ENCODE measurements at places on chromosomes 11 and 22.

GRCh38 chr11:2100361-2101170 is 38.6 kb downstream of the IGF2 start:
- no peak for DNase-seq

DNA sequence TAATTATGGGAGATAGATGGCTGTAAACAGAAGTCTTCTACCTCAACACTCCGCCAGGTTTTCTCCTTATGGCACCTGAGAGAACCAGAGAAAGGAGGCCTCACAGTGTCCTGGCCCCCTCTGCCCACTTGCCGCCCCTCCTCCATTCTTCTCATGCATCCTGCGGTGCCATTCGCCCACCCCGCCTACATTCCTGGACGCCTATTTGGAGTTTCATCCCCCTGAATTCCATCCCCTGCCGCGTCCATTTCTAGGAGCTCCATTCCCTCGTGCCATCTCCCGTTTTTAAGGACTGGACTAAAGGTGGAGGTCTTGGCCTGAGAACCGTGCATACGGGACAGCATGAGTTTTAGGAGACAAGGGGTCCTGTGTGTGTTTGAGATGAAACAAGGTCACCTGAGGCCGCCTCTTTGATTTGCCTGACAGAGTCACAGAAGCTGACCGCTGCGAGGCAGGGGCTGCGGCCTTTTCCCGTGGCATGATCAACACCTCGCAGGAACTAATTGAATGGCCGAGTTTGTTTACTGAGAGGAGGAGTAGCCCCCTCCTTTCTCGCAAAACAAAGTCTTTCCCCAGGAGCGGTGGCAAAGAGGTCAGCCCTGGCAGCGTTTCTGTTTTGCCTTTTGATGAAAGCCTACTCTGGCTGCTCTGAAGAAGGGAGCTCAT is 246.2 kb downstream of the ST3GAL4 start:
- no peak for DNase-seq

- no peak for DNase-seq
These were observed 1381.5 kb upstream of the TENM4 start for GRCh38 chr11:80822308-80822707.

GRCh38 chr11:79414644-79415317 is 26.0 kb downstream of the TENM4 start:
- DNase-seq, result peak; percentile 75

GRCh38 chr22:44870021-44870420 is 117.6 kb downstream of the ARHGAP8 start:
- DNase-seq, result peak; percentile 13

DNA sequence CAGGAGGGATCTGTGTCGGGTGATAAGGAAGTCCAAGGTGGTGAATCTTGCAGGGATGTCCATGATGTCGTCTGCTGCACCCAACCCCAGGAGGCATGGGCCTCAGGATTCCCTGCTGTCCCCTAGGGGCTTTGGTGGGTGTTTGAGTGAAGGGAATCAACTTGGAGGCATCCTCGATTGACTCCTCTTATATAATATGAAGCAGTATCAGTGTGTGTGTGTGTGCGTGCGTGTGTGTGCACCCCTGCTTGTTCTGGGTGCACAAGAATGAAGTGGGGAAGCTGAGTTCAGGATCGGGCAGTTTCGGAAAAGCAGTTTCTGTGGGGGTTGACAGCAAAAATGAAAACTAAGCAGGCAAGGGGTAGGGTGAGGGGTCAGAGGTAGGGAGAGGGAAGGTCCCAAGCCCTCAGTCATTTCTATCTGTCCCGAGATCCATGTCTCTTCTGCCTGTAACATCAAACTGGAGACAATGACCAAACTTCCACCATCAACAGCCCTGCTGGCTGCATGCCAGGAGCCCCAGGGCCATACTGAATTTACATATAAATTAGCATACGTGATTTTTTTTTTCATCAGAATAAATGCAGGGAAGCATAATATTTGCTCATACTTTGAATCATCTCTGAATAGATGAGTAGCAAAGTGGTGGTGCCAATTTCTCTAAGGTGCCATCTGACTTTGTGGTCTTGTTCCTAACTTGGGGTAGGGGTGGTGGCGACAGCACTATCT is 2.0 kb downstream of the NTM start:
- DNase-seq, result no peak

GRCh38 chr22:22887621-22888503 is at the start of gene IGLL5:
TSS of gene IGLL5 (plus strand) at chr22:22887816. CDS start at chr22:22888054, 238 bp downstream.
- DNase-seq, result no peak

DNA sequence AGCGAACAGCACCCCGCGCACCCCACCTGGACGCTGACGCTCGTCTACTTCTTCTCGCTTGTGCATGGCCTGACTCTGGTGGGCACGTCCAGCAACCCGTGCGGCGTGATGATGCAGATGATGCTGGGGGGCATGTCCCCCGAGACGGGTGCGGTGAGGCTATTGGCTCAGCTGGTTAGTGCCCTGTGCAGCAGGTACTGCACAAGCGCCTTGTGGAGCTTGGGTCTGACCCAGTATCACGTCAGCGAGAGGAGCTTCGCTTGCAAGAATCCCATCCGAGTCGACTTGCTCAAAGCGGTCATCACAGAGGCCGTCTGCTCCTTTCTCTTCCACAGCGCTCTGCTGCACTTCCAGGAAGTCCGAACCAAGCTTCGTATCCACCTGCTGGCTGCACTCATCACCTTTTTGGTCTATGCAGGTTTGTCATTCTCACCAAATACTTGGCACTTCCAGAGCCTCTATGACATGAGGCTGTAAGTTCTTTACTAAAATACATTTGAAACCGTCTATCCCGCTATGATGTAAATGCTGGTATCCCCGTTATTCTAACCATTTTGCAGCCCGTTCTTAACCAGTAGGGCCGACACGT is 535 bp downstream of the AQP11 start:
- peak; percentile 40 for DNase-seq

DNA sequence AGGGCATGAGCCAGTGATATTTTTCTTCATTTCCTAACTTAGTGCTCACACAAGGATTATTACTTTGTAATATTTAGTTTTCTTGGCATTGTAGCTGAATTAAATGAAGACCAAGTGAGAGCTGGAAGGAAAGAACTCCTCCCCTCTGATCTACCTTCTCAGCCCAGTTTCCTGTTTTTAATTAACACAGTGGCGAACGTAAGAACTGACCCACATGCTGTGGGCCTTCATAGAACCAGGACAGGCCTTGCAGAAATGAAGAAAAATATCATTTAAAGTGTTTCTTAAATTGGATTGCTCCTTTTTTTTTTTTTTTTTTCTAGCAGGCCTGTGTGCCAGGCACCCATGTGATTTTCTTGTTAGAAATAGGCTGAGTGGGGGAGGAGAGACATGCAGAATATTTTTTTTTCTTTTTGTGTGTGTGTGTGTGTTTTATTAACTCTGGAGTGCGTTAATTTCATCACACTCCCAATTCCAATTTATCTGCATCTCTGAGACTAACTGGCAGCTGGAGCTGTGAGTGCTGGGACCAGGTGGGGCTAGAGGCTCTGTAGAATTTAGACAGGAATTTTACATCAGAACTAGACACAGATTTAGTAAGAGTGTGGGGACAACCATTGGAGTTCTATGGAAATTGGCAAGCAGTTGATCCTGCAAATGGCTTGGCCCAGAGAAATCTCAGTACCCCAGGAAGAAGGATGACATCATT is 320.5 kb downstream of the DDX10 start:
- no peak for DNase-seq

DNA sequence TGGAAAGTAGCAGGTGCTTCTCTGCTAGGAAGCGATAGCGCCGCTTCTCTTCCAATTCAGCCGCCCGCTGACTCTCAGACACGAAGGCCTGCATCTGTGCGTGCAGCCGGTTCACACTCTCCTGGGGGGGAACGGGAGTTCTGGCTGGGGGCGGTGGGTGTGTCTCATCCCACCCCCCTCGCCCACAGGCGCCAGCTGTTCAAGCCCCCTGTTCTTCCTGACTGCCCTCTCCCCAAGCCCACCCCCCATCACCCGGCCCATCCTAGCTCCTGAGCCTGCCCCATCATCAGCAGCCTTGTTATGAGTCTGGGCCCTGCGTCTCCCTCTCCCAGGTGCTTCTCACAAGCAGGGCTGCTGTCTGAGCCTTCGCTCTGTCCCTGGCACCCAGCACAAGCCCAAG is 13.1 kb upstream of the SLC16A8 start:
- no peak for DNase-seq

DNA sequence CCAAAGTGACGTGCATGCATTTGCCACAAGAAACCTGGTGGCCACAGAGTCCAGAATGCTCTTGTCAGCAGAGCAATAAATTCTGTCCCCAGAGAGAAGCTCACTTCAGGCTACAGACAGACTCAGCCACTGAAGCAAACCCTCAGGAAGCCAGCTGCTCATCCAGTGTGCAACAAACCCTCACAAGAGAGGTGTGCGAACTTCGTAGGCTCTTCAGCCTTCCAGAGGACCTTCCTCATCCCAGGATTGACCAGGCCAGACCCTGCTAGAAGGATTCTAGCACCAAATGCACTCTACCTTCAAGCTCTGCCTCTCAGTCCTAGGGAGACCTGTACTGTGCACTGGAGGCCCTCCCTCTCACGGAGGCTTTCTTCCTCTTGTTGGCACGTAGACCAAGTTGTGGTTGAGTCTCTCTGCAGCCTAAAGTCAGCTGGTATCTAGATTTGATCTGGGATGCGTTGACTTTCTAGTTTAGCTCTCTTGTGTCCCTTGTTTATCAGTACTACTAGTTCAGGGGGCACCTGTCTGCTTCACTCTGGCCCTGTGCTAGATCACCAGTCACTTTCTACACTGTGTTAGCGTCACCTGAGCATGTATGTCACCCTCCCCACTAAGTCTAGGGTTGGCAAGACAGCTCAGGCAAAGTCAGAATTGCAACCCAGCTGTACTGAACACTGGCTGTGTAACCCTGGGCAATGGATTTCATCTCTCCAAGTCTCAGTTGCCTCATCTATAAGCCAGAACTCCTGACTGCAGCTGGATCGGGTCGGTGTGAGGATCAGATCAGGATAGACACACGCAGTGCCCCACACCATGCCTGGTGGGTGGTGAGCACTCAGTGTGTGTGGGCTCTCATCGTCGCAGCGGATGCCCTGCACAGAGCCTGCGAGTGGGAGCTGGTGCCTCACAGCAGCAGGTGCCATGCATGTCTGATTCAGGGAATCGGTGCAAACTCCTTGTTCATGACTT is 22.1 kb upstream of the TMPRSS13 start:
- no peak for DNase-seq

DNA sequence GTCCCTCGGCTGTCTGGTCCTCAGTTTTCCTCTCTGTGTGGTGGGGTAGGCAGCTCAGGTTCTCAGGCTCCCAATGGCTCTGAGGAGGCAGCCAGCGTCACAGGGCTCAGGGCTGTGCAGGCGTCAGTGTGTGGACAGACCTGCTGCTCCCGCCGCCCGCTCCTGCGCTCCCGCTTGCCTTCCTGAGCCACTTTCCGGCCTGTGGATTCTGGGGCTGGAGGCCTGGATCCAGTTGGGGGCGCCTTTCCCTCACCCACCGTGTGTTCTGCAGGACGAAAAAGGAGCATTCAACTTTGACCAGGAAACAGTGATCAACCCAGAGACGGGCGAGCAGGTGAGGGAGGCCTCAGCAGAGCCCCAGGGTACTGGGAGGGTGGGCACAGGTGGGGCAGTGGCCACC is 14.7 kb downstream of the DPP3 start:
- DNase-seq, result no peak

DNA sequence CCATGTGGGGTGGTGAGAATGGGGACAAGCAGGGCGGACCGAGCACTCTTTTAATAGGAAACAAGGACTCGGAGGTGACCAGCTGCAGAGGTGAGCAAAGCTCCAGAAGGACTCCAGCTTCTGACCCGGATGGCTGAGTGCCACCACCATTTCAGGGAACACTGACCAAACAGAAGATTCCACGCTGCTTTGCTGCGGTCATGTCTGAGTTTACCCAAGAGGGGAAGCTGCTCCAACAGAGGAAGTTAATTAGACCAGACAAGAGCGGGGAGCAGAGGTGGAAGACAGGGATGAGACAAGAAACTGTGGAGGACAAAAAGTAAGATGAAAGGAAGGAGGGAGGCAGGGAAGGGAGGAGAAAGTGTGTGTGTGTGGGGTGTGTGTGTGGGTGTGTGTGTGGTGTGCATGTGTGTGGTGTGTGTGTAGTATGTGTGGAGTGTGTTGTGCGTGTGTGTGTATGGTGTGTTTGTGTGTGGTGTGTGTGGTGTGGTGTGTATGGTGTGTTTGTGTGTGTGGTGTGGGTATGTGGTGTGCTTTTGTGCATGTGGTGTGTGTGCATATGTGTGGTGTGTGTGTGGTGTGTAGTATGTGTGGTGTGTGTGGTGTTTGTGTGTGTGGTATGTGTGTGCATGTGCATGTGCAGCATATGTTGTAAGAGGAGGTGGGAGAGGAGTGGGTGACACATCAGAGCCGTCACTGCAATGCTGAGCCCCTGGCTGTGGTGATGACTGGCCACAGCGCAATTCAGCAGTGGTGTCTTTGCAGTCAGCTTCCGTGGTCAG is 82.2 kb upstream of the AKIP1 start:
- no peak for DNase-seq

GRCh38 chr11:94732617-94733281 is 35.4 kb upstream of the AMOTL1 start:
- DNase-seq, result peak; percentile 80

GRCh38 chr11:45259592-45259991 is 26.5 kb downstream of the SYT13 start:
- DNase-seq, result no peak

DNA sequence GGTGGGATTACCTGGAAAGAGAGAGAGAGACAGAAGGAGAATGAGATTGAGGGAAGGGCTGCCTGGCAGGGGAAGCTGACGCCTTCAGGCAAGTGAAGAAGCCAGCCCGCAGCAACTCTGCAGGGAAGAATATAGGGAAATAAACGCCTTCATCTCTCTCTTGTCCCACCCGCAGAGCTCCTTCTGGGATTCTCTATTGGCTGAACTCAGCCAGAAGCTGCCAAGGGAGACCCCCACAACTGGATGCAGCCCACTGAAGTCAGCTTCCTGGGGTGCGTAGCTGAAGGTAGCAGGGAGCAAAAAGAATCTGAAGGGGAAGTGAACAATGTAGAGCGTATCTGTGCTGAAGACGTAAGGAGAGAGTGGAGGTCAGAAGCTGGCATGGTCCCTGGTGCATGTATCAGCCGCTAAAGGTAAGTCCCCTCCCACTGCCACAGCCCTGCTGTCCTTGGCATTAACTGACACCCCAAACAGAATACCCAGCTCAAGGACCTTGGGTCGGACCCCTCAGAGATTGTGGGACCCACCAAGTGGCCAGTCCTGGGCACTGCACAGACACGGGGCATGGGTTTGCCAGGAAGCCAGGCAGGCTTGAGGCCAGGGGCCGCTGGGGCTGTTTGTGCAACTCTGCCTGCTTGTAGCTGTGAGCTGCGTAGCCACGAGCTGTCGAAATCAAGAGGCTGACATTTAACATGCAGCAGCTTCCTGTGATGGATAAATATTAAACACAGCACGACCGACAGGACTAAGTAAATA is 469.9 kb downstream of the MN1 start:
- DNase-seq, result peak; percentile 58

GRCh38 chr11:58659404-58659803 is 36.9 kb downstream of the CNTF start:
- DNase-seq, result no peak
